ENCODE measurements at places on chromosomes 4 and X.

DNA sequence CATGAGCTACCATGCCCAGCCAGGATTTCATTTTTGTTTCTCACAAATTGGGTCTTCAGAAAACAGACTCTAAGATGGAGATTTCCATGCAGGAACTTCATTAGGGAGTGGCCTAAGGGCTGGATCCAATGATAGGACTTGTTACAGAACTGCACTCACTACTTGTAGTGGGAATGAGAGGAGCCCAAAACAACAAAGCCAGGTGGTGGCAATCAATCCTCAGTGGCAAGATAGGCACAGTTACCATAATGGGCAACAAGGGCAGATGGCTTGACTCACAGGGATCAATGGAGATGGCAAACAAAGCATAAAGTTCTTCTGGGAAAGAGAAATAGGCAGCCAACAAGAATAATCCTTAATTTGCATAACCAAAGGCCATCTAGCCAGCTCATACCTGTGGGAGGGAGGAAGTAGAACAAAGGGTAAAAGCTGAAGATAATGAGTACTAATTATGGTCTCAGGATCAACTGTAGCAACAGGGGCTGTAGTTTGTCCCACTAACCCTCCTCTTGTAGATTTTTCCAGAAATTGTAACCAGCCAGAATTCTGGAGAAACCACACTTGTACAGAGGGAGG, 72.8 kb upstream of the MAPK10 start:
- no peak for DNase-seq

DNA sequence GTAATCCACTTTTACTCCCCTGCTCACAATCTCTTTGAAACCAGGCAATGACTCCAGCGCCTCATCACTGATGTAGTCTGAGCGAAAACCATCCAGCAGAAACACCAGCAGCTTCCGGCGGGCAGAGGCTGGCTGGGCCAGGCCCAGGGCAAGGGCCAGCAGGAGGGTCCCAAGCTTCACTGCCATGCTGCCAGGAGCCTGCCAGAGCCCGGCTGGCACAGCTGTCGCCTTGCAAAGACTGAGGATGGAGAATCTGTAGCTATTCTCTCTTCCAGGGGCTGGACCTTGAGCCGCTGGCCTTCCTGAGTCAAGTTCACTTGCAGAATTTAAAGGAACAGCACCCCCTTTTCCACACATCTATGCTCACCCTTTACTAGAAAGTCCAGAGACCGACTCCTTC, at the start of gene ENPP6:
Gene ENPP6, minus strand, starts transcription at position 240 of the 400 bp plus-strand sequence. Its CDS starts 54 bp downstream, at position 186.
- no peak for DNase-seq

DNA sequence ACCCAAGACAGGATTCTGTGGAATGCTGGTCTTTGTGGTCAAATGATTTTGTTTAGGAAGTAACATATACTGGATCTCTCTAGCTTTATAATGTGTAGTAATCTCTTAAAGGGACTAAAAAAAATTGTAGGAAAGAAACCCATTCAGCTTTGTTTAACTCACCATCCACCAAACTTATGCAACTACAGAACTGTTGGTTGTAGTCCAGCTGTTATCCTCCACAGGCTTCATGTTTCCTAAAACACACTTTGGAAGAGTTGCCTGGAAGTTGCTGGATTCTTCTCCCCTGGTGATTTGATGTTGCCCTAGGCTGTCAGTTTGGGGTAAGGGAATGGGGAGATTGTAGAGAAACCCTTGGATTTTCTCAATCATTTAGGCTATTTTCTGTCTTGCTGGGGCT, 89.3 kb downstream of the RLIM start:
- DNase-seq = no peak

GRCh38 chrX:144616317-144616716, 631.0 kb upstream of the SPANXN1 start:
- DNase-seq = no peak

DNA sequence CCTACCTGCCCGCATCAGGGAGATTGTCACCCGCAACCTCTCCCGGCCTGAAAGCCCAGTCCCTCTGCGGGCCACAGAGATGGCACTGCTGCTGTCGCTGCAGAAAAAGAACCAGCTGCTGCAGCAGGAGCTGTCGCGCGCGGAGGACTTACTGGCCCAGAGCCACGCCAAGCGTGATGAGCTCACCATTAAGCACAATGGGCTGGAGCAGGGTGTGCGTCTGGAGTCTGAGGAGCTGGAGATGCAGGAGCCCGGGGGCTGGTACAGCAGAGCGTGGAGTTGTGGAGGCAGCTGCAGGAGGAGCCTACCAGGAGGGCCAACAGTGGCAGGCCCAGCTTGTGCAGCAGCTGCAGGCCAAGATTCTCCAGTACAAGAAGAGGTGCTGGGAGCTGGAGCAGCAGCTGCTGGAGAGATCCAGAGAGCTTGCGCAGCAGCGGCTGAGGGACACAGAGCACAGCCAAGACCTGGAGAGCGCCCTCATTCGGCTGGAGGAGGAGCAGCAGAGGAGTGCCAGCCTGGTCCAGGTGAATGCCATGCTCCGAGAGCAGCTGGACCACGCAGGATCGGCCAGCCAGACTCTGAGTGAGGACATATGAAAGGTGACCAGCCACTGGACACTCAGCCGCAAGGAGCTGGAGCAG, 11.3 kb downstream of the SMIM10L2A start:
- no peak for DNase-seq

GRCh38 chr4:138492176-138492575, 250.0 kb upstream of the SLC7A11 start:
- DNase-seq = no peak

GRCh38 chr4:41256740-41257256, at the start of gene UCHL1:
UCHL1 (plus strand) TSS chr4:41256928; CDS start chr4:41256977, 49 bp downstream.
- DNase-seq = peak; percentile 93

- DNase-seq = no peak
Measured at GRCh38 chr4:27003642-27004113, 143.0 kb downstream of the STIM2 start.

GRCh38 chrX:30713061-30713525, 59.9 kb downstream of the GK start:
- peak; percentile 78 for DNase-seq

DNA sequence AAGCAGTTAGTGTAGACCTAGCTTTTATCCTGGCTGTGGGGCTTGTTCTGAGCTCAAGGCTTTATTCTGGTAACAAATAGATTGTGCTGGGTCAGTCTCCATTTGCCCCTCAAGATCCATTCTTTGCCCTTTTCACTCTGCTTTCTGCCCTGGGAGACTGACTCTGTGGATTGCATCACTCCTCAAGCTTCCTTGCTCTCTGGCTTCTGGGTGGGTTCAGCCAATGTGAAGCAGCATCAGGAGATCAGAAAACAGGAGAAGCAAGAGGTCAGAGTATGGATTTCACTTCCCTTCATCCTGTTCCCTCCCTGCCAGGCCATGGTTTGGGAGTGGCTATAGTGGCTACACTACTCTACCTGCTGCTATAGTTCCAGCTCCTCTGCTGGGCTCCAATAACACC, 184.1 kb upstream of the NDP start:
- no peak for DNase-seq

- DNase-seq = no peak
Measured at GRCh38 chr4:33772582-33772981, 2471.7 kb downstream of the ARAP2 start.

- DNase-seq = no peak
Measured at GRCh38 chrX:140064993-140065392, 99.7 kb upstream of the CXorf66 start.

GRCh38 chrX:22666441-22666840, 333.3 kb upstream of the DDX53 start:
- DNase-seq = peak; percentile 18

DNA sequence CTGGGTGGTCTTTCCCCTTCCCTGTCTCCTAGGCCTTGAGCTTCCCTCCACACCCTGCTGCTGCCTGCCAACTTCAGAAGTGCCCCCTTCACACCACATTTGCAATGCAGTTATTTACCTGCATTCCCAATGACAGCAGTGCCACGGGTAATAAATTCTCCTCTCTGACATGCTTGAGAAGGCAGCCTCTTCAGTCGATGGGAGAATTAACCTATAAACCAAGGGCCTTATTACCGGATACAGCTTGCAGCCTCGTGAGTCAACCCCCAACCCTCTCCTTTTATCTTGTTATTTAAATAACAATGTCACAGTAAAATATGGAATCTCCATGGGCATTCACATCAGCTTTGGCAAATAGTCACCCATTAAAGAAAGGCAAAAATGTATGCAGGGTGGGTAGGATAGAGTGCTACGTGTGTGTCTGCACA, 34.7 kb upstream of the LGI2 start:
- no peak for DNase-seq

GRCh38 chrX:154317391-154317995, 21.9 kb downstream of the TKTL1 start:
- no peak for DNase-seq

GRCh38 chr4:168849997-168850396, 160.1 kb downstream of the CBR4 start:
- DNase-seq = no peak

GRCh38 chr4:68498413-68499007, 51.2 kb downstream of the TMPRSS11E start:
- peak; percentile 90 for DNase-seq

GRCh38 chr4:66330125-66330524, 659.8 kb upstream of the EPHA5 start:
- DNase-seq = no peak

DNA sequence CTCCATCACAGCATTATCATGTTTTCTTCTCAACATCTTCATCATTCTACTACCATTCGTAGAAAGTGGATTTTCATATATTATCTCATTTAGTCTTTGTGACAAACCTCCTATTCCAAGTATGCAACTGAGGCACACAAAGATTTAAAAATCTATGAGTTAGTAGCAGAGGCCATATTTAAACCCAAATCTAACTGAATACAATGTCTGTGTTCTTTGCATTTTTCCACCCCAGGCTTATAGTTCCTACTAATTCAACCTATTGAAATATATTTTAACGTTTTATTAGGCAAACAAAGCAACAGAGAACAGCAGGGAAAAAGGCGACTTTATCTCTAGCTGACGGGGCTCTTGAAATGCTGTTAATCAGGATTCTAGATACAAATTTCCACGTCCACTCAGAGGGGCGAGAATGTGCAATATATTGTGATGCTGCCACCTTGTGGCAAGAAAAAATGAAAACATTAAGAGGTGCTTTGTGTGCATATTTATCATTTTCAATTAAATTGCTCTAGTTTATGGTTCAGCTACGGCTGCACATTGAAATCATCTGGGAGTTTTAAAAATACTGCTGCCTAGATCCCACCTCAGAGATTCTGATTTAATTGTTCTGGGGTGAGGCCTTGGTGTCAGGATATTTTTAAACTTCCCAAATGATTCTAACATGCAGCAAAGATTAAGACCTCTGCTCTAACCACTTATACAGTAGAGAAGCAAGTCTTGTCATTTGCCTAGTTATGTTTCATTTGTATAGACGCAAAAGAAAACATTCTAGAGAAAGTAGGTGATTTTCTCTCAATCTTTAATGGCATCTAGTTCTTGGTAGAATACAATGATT, 315.9 kb downstream of the MAPK10 start:
- peak; percentile 52 for DNase-seq

DNA sequence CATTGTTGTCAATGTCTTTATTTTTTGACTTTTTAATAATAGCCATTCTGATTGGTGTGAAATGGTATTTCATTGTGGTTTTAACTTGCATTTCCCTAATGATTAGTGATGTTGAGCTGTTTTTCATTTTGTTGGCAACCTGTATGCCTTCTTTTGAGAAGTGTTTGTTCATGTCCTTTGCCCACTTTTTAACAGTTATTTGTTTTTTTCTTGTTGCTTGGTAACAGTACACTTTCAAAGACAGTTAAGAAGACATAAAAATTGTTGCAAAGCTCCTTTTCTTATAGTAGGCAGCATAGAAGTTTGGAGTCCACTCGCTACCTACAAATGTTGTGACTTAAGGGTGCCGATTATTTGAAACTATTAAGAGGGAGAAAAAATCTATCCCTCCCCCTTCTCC, 48.7 kb upstream of the SLC7A11 start:
- DNase-seq = no peak

DNA sequence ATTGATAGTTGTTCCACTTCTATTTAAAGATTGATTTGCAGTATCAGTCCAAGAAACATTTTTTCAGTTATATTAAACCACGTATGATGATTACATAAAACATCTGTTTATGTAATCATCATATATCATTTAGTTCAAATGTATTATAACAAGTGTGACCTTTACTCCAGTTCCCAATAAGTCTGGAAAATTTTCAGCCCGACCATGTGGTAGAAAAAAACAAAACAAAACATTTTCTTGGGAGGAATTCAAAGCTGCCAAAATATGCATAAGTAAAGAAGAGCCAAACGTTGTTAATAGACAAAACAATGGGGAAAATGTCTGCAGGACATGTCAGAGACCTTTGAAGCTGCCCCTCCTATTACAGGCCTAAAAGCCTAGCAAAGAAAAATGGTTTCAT, 709.1 kb downstream of the FAT4 start:
- no peak for DNase-seq

- peak; percentile 32 for DNase-seq
Measured at GRCh38 chr4:85776579-85776978, 301.6 kb downstream of the ARHGAP24 start.

Measured in GM12865 (cell line).